Fibroblast of the conjunctiva (primary cell): ENCODE measurements at places on chromosomes 7 and 10.

- no peak for DNase-seq
These were observed 44.0 kb upstream of the SVOPL start for GRCh38 chr7:138745189-138745588.

DNA sequence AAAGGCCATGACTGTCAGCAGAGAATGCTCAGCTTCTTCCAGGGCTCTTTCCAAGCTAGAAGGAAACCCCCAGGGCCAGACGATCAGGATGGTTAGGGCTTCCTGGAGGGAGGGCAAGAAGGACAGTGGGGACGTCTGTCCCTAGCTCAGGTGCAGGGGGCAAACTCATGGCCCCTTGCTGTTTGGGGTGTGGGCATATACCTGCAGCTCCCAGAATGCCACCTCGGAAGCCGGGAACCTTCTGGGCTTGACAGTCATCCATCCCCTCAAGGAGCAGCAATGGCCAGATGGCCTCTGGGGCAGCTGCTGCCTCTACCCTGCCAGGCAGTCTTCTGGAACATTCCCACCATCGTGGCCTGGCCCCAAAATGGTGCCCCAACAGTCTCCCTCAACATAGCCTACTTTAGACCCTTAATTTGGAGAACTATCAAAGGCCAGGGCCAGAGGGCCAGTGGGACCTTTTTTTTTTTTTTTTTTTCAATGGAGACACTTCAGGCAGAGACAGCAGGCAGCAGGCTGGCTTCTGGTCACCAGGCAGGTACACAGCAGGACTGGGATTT, 40.2 kb upstream of the ZMIZ1 start:
- DNase-seq: no peak

- no peak for DNase-seq
These were observed 112.7 kb downstream of the SNX10 start for GRCh38 chr7:26404189-26404996.

- no peak for DNase-seq
These were observed 20.3 kb downstream of the INPP5A start for GRCh38 chr10:132557696-132558515.

DNA sequence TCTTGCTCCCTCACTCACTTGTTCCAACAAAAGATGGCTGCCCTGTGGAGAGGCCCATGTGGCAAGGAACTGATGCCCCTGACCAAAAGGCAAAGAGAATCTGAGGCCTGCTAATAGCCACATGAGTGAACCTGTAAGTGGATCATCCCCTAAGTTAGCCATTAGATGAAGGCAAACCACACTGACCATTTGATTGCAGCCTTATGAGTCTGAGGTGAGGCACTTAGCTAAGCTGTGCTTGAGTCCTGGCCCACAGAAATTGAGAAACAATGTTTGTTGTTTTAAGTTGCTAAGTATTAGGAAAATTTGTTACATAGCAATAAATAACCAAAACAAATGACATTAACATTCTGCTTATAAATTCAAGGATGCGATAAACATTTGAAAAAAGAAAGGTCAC, 100.1 kb upstream of the BET1 start:
- no peak for DNase-seq

DNA sequence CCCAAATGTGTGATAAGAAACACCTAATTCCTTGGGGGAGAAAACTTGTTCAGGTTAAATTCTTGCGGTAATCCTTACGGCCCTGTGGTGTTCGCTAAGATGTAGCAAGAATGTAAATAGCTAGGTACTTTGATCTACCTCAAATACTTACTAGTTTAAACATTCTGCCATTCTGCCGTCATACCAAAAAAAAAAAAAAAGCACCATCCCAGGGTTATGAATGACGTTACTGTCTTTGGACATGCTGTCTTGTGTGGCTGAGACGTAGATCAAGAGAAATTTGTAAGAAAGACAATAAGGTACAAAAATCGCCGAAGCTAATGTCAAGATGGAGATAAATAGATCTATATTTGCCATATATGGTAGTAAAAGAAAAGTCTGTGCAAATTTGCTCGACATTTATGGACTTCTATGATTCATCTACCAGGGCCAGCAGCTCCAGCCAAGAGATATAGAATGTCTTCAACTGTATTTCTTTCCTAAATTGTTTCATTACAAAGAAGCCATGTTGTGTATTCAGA, 195.6 kb downstream of the CUX1 start:
- no peak for DNase-seq

DNA sequence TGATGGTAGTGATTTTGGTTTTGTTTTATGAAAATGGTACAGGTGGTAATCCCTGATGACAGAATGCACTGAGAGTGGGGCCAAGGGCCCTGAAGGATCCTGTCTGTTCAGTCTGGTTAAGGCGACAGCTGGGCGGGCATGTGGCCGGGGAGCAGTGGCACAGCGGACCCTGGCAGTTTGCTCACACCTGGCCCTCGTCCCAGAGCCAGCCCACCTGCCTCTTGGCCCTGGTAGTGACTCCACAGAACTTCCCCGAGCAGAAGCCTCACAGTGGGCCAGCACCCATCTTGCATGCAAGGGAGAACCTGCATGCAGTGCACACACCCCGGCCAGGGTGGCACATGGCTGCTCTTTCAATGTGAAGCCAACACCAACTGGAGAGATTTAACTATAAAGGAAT, 82.8 kb downstream of the ALOX5 start:
- DNase-seq: no peak

DNA sequence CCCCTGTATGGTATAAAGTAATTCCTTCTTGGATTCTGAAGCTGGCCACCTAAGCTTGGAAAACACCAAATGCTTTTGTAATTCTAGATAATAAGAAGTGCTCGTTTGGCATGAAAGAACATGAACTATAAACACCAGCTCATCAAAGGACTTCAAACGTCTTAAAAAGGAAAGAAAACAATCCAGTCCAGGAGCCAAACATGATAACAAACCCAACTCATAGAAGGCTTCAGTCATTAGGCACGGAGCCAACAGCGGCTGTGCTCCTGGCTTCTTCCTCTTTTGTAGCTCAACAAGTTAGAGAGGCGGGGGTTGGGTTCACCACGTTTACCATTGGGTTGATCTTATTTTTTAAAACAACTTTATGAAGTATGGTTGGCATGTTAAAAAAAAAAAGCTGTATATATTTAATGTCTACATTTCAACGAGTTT, 56.4 kb upstream of the ECHDC3 start:
- no peak for DNase-seq

DNA sequence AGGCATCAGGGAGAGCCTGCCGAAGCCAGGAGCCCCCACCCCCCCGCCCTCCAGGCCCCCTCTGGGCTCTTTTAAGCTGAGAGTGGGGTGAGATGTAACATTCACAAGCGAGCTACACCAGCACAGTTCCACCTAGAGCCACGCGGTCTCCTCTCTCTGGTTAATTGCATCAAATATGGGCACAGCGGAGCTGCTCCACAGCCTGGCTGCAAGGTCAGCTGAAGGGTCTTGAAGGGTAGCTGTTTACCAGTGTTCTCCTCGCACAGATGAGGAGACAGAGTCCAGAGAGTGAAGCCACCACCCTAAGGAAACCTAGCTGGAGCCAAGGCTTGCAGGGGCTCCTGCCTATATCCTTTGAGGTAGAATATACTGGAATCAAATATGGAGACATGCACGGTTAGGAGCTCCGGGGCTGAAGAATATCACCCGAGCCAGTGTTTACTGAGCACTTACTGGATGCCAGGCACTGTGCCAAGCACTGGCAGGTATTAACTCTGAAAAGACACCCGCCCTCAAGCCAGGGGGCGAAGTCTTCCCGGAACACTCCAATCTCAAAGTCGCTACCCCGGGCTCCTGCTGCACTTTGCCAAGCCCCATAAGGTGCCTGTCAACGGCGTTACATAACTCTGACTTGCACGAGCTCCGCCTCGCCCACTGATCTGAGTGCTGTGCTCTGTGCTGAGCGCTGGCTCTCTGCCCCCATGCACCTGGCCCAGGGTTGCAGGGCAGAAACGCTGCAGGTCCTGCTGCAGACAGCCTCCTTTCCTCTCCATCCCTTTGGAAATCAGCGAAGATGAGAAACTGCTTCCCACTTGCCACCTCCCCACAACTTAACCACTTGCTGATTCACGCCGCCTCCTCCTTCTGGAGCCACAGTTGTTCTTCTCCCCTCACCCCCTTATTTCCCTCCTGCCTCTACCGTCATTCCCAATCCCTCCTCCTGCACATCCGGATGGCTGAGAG, 5.4 kb downstream of the CHST15 start:
- no peak for DNase-seq

DNA sequence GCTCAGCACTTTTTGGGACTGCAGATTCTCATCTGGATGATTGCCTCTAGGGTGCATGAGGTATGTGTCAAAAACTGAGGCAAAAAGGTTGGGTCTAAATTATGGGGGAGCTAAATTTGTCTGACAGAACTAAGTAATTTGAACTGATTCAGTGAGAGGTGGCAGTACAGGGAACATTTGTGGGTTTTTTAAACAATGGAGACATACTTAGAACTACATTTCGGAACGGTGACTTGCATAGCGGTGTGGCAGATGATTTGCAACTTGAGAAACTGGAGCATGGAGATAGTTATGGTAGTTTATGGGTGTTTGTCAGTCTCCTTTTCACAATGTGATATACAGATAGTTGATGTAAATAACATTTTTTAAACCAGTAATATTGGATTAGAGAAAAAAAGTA, 14.6 kb downstream of the TBC1D12 start:
- DNase-seq: no peak

DNA sequence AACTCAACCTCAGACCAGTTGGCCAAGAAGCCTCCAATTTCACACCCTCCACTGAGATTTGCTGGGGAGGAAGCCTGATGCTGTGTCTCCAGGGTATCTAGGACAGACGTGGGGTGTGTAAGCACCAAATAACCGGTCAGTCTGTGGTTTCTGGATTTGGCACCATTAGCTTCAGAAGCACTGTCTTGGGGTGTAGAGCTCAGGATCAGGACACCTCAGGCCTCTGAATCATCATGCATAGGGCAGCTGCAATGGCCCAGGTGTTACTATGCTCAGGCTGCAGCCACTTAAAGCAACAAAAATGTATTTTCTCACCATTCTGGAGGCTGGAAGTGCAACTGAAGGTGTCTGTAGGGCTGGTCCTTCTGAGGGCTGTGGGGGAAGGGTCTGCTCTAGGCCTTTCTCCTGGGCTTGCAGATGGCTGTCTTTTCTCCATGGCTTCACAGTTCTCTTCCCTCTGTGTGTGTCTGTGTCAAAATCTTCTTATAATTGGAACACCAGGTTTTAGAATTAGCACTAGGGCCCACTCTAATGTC, 73.4 kb upstream of the SEPHS1 start:
- no peak for DNase-seq

DNA sequence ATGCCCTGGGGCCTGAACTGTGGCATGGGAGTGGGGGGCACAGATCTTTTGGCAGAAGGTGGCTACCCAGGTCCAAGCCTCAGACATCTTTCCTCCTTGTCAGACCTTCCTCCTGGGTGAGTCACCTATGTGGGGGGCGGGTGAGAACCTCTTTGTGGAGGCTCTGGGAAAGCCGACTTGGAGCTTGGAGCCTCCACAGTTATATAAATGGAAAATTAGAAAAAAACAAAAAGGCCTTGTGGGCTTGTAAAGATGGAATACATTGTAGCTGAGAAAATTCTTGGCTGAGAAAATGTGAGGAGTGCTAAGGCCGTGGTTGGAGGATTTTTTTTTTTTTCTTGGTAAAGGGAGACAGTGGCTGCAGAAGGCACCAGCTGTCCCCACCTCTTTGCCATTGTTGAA, 292.5 kb downstream of the CCDC3 start:
- no peak for DNase-seq

DNA sequence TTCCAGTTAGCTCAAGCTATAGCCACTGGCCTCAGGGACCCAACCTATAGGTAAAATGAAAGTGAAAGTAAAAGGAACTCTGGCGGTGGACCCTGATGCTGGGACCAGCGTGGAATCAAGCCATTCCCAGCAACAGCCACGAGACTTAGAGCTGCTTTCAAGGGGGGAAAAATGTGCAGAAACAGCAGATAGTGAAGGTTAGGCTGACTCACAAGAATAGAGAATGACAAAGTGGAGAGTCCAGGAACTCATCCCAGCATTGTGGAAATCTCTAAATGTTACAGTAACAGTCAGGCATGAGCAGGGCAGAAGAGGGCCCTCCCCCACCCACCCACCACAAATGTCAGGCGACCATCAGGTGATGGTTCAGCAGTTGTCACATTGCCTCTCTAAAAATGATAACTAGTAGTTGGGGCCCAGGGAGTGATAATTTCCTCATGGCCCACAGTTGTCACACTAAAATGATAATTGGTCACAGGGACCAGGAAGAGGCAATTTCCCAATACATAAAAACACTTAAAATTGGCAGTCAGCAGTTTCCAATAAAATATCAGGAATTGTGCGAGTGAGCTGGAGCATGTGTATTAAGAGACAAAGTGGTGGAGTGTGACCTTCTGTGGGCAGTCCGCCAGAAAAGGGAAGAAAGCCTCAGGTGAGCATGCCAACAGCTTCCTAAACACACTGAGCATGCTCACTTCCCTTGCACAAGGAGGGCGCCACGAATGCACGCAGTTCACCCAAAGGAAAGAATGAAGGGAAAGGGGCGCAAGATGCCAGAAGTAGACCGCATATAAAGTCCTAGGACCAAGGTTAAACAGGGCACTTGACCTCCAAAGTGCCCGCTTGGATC, 129.8 kb upstream of the PPP1R3A start:
- no peak for DNase-seq

GRCh38 chr7:22672846-22673680, 53.9 kb upstream of the IL6 start:
- no peak for DNase-seq

DNA sequence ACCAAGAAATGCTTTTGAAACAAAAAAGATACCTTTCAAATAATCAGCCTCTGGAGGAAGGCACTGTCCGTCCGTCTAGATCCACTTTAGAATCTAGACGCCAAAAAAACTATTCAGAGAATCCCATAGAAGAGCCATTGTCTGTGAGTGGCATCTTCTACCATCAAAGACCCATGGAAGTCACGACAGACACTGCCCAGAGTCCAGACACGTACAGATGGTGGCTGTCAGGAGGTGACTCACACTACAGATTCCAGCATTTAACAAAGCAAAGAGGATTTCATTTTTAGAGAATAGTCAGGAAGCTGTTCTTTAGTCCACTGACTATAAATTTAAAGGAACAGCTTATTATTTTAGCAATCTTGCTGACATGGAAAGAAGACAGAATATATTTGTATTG, 11.7 kb downstream of the C1QL3 start:
- no peak for DNase-seq

- DNase-seq: no peak
These were observed 436.8 kb downstream of the RPS24 start for GRCh38 chr10:78470267-78471103.

GRCh38 chr10:71332466-71332865, 13.4 kb downstream of the SLC29A3 start:
- DNase-seq: no peak

DNA sequence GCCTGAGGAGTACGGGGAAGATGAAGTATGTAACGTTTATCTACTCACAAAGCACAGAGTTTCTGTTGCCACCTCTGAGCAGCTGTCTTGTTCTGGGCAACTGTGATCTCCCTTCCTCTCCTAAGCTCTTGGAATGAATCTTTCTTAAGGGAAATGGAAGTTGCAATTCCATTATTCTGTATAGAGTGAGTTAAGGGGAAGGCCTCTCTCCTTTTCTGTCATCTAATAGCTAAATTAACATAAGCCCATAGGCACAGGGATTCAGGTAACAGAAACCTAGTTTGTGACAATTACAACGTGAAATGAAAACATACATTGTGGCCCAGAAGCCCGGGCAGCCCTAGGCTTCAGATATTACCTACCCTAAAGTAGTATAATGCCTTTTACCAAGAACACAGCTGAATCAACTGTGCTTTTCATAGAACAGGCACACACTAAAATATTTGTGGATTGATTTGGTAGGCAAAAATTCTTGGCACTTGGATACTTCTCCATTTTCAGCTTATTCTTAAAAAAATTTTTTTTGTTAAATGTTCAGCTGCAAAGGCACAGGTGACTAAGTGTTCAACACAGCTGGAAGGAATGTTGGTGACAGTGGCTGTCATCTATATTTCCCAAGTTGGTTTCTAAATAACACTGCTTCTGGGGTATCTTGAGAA, 3.8 kb upstream of the PDCD4 start:
- DNase-seq: no peak
